ENCODE measurements at places on chromosomes 1 and 21.

GRCh38 chr1:20725189-20726117 is 7.0 kb downstream of the SH2D5 start:
- DNase-seq: peak; percentile 4

GRCh38 chr1:173333581-173333980 is 126.5 kb upstream of the TNFSF4 start:
- no peak for DNase-seq

DNA sequence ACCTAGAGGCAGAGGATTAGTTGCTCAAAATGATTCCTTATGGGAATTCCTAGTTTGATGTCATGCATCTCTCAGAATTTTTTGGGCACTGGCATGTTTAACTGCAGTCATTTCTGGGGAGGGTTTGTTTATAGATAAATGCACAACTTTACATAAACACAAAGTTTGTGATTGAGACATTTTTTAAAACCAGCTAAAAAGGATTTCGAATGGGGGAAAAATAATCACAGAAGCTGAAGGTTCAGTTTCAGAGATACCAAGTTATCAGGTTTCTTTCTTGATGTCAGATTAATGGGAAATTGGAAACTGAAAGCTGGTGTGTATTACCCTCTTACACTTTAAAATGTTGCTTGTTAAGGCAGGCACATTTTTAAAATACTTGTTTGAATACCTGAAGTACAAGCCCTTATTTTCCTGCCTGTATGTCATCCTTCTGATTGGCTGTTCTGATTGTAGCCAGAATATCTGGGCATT is 72.1 kb downstream of the DISP1 start:
- DNase-seq: no peak

- DNase-seq: no peak
Observed at GRCh38 chr1:77430966-77431690, 149.3 kb downstream of the AK5 start.

- DNase-seq: no peak
Observed at GRCh38 chr1:47707503-47707902, 269.7 kb downstream of the FOXD2 start.

DNA sequence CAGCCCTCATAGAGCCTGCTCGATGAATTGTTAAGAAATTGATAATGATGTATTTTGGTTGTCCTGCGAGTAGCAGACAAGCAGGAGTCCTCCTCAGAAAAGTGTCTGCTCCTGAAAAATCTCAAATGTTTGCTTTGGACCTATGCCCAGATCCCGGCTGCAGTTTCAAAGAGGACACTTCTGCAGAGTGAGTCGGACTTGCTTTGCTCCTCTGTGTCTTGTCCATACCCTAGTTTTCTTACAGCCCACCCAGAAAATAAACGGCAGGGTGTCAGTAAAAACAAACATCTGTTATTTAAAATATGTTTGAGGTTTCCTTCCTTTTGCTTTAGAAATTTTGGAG is 2.8 kb downstream of the S100A10 start:
- no peak for DNase-seq

DNA sequence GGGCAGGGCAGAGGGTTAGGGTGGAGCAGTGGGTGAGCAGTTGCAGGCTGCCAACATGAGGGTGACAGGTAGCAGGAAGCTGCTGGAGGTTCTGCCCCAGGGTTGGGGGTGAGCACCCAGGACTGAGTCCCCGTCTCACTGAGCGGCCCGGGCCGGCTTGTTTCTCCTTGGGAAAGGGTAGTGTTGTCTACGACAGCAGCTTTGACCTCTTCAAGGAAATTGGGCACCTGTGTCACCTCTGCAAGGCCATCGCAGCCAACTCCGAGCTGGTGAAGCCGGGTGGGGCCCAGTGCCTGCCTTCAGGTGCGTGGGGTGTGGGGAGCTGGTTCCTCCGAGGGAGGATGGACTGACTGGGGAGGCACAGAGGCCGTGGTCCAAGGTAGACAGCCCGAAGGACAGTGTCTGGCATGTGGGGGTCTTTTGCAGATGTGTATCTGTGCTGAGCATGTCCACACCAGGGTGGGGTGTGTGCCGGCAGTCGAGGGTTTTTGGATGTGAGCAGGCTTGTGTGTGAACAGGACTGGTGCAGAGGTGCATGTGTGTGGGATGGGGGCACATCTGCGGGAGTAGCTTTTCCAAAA is 51.9 kb downstream of the DISP3 start:
- DNase-seq: no peak

GRCh38 chr1:179090522-179090921 is 8.7 kb downstream of the TOR3A start:
- DNase-seq: no peak

DNA sequence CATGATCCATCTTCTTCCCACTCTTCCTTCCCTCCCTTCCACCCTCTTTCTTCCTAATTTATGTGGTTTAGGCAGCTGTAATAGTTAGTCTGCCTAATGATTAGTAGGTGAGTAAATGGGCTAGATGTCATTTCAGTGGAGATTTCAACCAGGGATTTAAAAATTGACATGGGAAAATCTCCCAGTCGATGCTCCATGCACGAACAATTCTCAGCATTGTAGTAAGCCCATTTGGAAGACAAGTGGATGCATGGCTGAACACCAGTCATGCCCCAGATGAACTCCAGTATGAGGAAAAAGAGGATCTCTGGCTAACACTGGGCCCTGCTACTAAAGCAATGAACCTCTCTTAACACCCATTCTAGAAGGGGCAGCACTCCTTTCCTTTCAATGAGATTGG is 25.3 kb downstream of the CHI3L2 start:
- DNase-seq: no peak

- DNase-seq: no peak
Observed at GRCh38 chr21:30758306-30758705, 3.1 kb upstream of the KRTAP21-1 start.

DNA sequence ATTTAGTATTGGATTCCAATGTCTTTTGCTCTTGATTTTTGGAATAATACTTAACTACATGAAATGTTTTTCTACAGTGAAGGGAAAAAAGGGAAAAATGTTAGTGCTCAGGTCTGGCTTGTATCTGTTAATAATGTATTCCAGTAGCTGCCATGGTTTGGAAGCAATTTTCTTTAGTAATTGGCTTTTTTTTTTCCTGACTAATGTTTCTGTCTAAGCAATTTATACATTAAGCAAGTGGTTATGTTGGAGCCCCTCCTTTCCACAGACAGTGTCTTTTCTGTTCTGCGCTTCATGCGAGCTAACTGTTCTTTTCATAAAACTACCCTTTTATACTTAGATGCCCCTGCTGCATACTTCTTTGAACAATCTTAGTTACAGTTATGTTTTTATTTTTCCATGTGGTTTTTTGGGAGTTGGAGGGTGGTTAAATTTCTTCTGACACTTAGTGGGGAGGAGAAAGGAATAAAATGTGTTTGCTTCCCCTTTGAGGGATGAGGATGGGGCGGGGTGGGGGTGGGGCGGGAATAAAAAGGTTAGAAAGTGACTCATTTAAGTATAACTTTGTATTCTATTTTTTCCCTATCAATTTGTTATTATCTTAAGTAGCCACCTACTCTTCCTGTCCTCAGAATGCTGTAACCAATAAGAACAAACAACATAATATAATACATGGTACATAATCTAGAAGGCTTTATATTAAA is 83.1 kb downstream of the CLIC4 start:
- DNase-seq: no peak

- no peak for DNase-seq
Observed at GRCh38 chr1:235972311-235972689, 92.6 kb downstream of the NID1 start.

DNA sequence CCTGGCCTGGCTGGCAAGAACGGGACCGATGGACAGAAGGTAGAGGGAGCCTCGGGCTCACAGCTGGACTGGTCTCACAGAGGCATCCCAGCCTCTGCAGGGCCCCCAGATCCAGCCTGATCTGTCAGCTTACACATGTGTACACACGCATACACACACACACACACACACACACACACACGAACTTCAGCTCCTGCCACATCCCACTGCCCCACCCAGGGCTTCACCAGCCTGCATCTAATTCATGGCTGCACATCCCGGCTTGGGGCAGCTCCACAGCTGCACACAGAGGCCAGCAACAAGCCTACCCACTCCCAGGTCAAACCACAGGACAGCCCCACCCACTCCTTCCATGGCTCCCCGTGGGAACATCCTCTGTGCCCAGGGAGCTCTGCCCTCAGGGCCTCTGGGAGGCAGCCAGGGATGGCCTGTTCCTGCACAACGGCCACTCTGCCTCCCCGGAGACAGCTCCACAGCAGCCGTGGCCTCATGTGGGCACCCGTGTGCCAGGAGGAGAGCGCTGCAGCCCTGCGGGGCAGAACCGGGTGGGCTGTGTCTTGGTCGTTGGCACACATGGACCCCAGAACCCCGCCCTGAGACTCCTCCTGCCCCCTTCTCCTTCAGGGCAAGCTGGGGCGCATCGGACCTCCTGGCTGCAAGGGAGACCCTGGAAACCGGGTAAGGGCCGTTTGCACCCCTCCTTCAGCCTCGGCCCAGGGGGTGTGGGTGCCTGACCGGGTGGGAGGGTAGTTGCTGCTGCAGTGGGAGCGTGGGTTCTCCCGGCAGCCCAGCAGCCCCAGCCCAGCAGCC is 19.1 kb downstream of the COL6A2 start:
- no peak for DNase-seq

DNA sequence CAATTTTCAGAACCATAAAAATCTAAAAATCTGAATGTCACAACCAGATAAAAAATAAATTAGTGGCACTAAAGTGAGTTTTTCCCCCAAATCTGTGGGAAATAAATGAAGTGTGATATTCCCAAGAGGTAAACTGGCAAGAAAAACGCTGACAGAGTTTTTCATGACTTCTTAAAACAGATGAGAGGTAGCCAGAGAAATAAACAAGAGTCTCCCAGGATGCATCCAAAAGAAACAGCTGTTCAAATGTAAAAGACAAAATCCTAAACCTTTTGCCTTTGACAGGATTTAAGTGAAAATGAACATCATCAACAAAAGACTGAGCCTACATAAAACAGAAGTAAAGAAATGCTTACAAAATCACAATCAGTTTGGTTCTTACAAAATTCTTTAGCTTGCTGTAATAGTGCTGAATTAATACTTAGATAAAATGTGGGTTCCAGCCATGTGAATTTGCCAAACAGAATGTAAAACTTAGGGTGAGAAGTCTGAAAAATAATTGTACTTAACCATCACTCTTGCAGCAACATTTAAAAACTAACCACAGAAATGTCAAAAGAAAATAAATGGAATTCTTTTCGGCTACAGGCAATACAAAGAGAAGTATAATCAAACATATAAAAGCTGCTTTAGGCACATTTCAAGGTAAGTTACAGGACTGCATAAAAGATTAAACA is 133.6 kb downstream of the EIF4G3 start:
- DNase-seq: no peak

DNA sequence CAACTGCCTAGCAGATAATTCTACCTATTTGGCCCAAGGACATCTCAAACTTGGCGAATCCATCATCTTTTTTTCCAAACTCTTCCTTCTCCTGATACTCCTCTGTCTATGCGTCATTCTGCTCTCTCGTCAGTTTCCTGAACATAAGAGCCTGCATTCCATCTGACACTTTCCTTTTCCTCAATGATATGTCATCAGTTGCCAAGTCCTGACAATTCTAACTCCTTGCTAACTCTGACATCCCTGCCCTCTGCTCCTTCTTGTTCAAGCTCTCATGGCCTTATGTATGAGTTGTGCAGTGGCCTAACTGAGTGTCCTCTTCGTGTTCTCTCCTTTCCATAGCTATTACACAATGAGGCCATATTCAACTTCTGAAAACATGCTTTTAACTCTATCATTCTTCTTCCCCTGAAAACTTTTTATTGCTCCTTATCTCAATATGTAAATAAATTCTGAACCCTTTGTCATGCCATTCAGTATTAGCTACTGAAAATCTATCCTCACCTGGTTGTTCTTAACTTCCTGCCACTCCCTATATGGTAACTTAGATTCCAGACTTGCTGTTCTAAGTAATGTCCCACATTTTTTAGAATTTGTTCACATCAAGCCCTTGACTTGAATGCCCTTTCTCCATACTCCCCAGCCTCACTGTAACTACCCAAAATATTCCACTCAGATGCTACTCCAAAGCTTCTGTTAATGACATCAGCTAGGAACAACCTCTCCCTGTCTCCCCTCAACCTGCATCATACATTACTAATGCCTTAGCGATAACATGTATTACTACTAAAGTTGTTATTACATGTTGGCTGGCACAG is 11.5 kb downstream of the PALMD start:
- DNase-seq: no peak

GRCh38 chr1:64498325-64498724 is 28.4 kb downstream of the CACHD1 start:
- DNase-seq: no peak

DNA sequence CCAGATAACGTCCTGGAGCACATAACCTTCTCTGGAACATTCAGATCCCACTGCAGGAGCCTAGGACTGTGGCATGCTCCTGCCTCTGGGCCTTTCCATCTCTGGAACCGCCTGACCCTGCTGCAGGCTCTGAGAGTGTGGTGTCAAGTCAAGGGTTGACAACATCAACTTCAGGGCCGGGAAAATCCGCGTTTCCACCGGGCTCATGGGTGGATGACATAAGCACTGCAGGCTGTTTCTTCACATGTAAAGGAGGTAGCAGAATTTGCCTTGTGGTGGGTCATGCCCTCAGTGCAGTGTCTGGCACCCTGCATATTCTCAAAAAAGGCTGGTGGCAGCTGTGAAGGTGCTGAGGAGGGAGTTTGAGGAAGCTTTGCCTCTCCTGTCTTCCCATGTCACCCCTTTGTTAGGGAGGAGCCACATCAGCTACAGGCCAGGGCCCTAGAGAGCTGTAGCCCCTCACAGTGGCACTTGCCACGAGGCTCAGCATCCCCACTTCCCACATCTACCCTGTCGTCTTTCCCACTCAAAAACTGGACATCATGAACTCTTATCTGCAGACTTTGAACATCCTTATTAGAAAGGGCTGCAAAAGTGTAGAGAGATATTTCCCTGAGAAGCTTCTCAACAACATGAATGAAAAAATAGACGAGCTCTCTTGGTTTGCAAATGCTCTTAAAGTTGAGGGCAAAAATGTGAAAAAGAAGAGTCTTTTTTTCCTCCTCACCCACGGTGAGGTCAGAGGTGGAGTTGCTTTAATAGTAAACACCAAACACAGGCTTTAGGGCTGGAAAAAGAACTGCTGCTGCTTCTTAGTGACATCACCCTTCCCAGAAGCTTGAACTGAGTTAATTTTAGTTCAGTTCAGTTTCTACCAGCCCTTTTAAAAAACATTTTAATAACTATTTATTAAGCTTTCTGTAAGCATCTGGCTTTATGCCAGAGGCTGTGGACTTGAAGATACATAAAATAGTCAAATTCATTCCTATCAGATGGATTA is 121.3 kb downstream of the HUNK start:
- DNase-seq: no peak

- no peak for DNase-seq
Observed at GRCh38 chr1:177741476-177741875, 228.4 kb downstream of the SEC16B start.

GRCh38 chr1:147083919-147084272 is 88.4 kb downstream of the PRKAB2 start:
- no peak for DNase-seq
